ENCODE measurements at places on chromosomes 2 and 18.

- no peak for DNase-seq
Measured at GRCh38 chr2:127633556-127634065, 12.3 kb upstream of the GPR17 start.

- peak; percentile 50 for DNase-seq
Measured at GRCh38 chr2:55419233-55419678, 400 bp downstream of the CCDC88A start.

- no peak for DNase-seq
Measured at GRCh38 chr2:102397209-102397608, 25.8 kb upstream of the IL18RAP start.

DNA sequence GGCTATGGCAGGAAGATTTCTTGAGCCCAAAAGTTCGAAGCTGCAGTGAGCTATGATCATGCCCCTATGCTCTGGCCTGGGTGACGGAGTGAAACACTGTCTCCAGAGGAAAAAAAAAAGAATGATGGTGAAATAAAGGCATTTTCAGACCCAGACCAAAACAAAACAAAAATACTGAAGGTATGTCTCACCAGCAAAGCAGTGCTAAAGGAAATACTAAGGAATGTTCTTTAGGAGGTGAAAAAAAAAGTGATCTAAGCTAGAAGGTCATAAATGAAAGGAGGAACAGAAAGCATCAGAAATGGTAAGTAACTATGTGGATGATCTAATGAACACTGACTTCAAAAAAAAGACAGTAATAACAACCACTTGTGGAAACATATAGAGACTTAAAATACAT lies 18.7 kb downstream of the SS18 start:
- no peak for DNase-seq

- no peak for DNase-seq
Measured at GRCh38 chr2:9373476-9373875, 49.9 kb downstream of the ITGB1BP1 start.

- DNase-seq: no peak
Measured at GRCh38 chr2:207432453-207432852, 97.3 kb upstream of the CREB1 start.

DNA sequence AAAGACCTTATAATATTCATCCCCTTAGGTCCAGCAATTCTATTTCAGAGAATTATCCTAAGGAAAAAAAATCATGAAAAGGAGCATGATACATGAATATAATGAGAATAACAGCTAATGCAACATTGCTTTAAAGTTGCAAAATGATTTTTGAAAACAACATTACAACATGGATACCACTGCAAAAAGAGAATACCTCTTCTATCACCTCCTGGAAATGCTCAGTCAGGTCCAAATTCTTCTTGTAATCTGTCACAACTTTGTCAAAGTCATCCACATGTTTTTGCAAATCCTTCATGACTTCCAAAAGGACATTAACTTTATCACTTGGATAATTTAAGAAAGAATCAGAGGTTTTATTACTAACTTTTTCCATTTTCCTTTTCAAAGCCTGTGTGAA lies 47.9 kb upstream of the TTN start:
- DNase-seq: no peak

DNA sequence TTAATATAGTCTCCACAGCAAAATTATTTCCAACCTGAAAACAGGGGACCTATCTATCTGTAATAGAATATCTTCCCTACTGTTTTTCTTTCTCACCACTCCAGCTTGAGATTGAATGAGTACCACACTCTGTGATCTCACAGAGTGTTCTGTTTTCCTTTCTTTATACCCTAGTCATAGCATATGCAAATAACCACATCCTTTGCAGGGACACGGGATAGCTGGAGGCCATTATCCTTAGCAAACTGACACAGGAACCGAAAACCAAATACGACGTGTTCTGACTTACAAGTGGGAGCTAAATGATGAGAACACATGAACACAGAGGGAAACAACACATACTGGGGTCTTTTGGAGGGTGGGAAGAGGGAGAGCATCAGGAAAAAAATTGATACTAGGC lies 224.7 kb downstream of the SLC8A1 start:
- DNase-seq: no peak

Measured in DMS79 (cell line).